ENCODE measurements at places on chromosomes 11 and 22.

- peak; percentile 41 for DNase-seq
Measured at GRCh38 chr11:74739546-74740270, 8.5 kb upstream of the CHRDL2 start.

DNA sequence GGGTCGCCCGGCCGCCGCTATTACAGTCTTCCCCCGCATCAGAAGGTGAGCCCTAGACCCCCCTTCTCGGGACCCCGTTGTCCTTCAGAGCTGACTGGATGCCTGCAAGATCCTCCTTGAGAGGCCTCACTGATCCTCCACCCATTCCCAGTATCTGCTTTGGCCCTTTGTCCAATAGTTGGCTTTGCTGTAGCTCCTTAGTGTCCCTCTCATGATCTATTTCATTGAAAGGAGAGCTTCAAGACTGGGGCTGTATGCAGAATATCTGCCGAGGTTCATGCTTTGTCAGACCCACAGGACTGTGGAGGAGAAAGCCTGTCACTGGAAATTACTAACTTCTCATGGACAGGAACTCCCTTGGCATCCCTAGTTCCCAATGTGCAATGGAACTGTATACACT lies 499 bp downstream of the DLAT start:
- DNase-seq, result peak; percentile 25

DNA sequence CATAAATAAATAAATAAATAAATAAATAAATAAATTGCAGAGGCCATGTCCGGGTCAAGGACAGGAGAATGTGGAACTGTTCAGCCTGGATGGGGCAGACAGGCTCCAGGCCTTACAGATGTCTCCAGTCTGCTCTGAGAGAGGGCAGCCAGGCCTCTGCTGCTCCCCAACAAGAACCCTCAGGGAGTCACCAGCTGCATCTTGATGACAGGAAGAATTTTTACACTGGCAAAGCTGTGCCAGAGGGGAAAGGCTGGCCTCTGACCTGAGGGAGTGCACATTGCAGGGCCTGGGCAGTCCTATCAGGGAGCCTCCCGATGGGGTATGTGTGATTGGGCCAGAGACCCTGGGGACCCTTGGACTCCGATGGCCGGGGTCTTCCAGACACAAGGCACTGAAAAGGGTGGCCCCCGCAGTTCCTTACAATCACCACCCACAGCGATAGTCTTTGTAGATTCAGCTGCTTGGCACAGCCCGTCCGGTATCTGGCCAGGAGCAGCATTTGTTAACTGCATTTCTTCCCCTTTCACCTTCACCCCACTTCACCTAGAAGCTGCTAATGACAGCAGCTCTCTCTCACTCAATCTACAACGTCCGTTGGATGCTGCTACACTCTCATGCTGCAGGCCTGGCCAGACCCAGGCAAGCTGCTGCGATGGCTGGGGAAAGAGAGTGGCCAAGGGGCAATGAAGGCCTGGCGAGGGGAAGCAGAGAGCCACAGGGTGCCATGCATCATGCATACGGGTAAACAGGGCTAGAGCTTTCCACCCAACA lies 8.1 kb downstream of the MOGAT2 start:
- no peak for DNase-seq

- no peak for DNase-seq
Measured at GRCh38 chr11:2929950-2930703, 907 bp upstream of the PHLDA2 start.

DNA sequence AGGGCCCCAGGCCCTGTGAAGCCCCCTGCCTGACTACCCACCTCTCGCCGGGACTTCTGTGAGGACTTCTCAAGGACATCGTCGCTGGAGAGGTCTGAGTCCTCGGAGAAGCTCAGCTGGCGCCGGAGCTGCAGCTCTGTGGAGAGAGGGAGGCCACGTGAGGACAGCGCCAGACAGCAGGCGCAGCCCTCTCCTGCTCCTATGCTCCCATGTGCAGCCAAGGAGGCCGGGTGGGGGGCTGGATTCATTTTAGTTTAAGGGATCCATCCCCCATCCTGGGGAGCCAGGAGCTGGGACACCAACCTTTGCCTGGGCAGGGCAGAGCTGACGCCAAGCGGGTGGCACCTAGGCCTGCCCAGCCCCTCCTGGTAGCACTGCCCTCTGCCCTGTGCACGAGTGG lies 42.4 kb upstream of the BID start:
- no peak for DNase-seq

DNA sequence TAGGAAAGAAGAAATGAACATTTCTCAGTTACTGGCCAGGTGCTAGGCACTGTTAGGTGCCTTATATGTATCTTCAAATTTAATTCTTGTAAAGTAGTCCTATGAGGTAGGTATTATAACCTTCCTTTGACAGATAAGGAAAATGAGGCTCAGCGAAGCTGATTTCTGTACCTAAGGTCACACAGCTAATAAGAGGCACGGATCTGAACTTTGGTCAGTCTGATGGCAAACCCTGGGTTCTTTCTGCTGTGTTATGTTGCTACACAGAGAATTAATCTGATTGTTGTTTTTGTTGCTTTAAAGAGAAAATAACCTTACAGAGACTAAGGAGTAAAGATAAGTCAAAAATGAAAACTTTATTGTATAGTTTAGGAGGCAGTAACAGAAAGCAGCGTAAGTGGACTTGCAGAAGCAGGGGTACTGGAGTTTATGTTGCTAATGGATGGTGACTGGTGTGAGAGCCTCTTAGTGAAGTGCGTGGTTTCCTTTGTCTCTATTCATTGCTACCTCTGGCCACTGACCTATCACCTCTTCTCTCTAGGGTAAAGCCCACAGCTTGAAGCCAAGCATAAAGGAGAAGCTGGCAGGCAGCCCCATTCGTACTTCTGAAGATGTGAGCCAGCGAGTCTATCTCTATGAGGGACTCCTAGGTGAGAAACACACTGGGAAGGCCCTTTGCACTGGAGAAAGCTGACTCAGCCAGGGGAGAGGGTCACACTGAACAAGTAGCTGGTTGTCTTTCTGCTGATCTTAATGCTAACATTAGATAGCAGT lies 38.3 kb downstream of the MADD start:
- no peak for DNase-seq

- DNase-seq, result no peak
Measured at GRCh38 chr11:124096364-124096763, 18.9 kb upstream of the VWA5A start.

- no peak for DNase-seq
Measured at GRCh38 chr11:111185266-111185665, 60.3 kb upstream of the POU2AF2 start.

- DNase-seq, result peak; percentile 89
Measured at GRCh38 chr11:61509043-61510029, 787 bp downstream of the LRRC10B start.

DNA sequence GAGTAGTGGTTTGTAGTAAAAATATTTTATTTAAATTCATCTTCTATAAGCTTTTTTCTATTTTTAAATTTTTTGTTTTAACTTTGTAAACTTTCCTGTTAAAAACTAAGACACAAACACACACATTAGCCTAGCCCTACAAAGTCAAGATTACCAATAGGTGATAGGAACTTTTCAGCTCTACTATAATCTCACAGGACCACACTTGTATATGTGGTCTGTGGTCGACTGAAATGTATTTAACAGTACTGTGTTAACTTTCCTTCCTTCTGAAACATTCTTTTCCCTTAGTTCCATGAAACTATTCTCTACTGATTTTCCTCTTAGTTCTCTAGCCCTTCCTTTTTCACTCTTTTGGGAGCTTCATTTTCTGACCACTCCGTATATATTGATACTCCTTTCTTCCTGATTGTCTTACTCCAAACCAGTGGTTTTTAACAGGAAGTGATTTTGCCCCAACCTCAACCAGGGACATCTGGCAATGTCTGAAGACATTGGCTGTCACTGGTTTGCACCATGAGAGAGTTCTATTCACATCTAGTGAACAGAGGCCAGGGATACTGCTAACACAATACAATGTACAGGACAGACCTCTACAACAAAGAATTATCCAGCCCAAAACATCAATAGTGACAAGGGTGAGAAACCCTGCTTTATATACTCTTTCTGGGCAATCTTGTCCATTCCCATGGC lies 8.8 kb downstream of the ZW10 start:
- no peak for DNase-seq

DNA sequence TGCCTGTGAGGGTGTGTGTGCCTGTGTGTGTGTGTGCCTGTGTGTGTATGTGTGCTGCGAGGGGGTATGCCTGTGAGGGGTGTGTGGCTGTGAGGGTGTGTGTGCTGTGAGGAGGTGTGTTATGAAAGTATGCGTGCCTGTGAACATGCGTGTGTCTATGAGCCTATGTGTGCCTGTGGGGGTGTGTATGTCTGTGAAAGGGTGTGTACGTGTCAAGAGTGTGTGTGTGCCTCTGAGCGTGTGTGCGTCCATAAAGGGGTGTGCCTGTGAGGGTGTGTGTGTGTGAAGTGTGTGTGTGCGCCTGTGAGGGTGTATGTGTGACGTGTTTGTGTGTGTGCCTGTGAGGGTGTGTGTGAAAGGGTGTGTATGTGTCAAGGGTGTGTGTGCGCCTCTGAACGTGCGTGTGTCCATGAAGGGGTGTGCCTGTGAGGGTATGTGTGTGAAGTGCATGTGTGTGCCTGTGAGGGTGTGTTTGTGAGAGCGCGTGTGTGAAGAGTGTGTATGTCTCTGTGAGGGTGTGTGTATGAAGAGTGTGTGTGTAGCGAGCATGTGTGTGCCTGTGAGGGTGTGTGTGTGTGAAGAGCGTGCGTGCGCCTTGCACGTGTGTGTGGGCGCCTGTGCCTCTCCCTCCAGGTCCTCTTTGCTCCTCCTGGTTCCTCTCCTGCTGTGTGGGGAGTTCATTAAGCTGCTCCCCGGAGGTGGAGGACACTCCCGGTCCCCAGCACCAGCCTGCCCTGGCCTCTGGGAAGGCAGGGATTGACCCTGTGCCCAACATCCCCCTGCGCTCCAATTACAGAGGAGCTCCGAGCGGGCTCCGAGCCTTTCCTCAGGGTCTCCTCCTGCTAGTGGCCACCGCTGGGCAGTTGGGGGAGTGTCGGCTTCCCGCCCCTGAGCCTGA lies 53.3 kb downstream of the CACNA1I start:
- no peak for DNase-seq

GRCh38 chr11:42066113-42066512 lies 606.7 kb upstream of the LRRC4C start:
- DNase-seq, result no peak

GRCh38 chr11:720017-720641 lies 14.1 kb downstream of the EPS8L2 start:
- DNase-seq, result no peak

- no peak for DNase-seq
Measured at GRCh38 chr11:103488031-103488461, 378.8 kb downstream of the DYNC2H1 start.

DNA sequence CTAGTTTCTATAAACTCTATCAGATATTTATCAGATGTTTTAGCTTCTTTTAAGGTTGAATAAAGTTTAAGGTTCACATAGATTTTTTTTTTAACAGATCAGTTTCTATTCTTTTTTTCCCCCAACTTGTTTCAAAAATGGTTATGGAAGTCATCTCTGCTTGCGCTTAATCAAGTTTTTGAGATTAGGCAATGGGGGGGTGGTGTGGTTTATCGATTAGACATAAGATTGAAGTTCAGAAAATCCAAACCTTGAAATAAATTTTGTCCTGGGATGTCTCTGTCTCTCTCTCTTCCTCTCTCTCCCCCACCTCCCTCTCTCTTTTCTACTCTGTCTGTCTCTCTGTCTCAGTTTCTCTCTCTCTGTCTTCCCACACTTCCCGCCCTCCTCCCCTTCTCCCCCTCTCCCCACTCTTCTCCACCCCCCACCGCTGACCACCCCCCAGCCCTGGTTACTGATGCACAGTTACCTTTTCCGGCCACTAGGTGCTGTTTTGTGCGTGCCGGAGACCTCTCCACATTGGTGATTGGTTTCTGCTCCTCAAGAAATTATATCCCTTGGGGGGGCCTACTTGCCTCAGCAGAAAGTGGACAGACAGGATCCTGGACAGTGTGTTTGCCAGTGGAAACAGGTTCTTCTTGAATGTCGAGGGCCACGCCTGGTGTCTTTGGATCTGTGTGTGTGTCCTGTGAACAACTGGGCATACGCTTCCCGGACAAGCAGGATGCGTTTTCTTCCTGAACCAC lies 29.7 kb upstream of the ANO1 start:
- DNase-seq, result no peak

DNA sequence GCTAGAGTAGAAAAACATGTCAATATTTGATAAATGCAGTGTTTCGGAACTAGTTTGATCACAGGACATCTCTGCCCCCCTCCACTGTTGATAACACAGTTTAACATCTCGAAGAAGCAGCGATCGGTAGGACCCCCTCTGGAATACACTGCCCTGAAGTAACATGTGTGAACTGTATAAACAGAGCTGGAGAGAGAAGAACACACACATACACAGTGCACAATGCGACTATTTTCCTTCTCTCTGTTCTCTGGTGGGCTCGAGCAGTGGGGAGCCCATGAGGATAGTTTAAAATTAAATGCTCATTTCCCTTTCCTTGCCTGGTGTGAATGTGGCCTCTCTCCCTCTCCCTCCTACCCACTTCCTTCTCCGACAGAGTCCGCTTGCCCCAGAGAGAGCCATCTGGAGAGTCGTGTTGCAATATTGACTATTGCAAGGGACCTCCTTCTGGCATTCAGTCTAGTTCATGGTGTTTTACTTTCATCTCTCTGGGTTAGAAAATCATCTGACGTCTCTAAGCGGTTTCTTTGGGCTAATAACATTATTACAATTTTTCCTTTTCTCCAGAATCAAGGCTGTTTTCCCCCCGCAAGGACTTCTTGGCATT lies 51.6 kb upstream of the BARX2 start:
- peak; percentile 55 for DNase-seq

DNA sequence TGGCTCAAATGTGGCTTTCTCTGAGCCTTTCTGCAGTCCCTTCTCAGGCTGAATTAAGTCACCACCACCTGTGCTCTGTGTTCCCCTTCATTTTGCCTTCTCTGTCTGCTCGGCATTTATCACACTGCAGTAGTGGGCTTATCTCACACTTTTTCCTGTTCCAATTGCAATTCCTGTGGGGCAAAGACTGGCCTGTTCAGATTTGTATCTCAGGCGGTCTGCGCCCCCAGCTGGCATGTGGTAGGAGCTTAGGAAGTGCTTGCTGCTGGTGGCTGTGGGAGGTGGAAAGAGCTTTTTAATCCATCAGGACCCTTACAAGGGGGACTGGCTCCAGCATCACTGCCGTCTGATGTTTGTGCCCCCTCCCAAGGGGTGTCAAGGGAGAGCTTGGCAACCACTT lies 21.2 kb downstream of the BMAL1 start:
- DNase-seq, result no peak

GRCh38 chr11:96037405-96037949 lies 113.6 kb upstream of the MTMR2 start:
- DNase-seq, result peak; percentile 94

DNA sequence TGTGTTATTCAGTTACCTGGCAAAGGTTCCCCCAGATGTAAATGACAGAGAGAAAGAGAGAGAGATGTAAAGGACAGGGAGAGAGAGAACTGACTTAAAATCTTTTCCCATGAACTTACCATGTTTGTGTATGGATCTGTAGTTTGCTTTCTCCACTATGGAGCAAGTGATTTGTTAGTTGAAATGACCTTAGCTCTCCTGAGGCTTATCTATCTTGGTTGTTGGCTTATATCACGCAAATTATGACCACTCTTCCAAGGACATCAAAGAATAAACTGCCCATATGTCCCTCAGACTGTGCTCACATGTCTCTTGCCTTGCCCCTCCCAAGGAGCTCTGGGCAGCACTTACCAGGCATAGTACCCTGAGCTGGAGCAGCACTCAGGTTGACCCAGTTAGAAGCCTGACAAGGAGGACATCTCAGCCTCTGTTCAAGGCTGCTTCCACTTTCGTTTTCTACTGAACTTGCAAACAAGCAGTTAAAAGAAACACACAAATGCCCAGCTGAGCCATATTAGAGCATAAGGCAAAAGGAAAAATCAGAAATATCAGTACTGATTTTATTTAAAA lies 95.3 kb upstream of the RCN1 start:
- peak; percentile 91 for DNase-seq

- DNase-seq, result no peak
Measured at GRCh38 chr22:20553947-20554741, 46.7 kb downstream of the MED15 start.

Data from NCI-H2171 treated with DMSO at 0.1 percent for 48 hours (cell line).